Right ventricle myocardium superior (tissue), 1 donor: ENCODE measurements at places on chromosomes 2 and 18. TPM values are rescaled to one million over a fixed set of nuclear protein-coding genes. Genes with fewer than 3 reads are reported as not detected.

LYG1 gene
- total RNA-seq = not detected

TMEM17 gene
- total RNA-seq = 1.7 TPM

ACMSD gene
- not detected for total RNA-seq

LGALSL gene
- 4.2 TPM for total RNA-seq

SKOR2 gene
- not detected for total RNA-seq

ICOS gene
- total RNA-seq = not detected

R3HDM1 gene
- total RNA-seq = 12.5 TPM

LHCGR gene
- total RNA-seq = not detected

POTEJ gene
- total RNA-seq = not detected

TMEM18 gene
- total RNA-seq = 10.3 TPM

HOXD13 gene
- not detected for total RNA-seq

PRR30 gene
- not detected for total RNA-seq

MYOM1 gene
- total RNA-seq = 608 TPM

OLA1 gene
- 71.3 TPM for total RNA-seq

MCFD2 gene
- total RNA-seq = 57.1 TPM

GPR75 gene
- 0.86 TPM for total RNA-seq

PROM2 gene
- 0.54 TPM for total RNA-seq

MYO7B gene
- total RNA-seq = 0.32 TPM

UGT1A4 gene
- total RNA-seq = not detected

ACVR1C gene
- 0.54 TPM for total RNA-seq

RPL37A gene
- 1,979 TPM for total RNA-seq

SCYGR4 gene
- not detected for total RNA-seq

PIGN gene
- total RNA-seq = 14.6 TPM

EVX2 gene
- total RNA-seq = not detected

SAG gene
- total RNA-seq = not detected

B4GALT6 gene
- 7.4 TPM for total RNA-seq

COMMD1 gene
- 60.8 TPM for total RNA-seq

NEB gene
- total RNA-seq = 1.5 TPM

DLGAP1 gene
- 0.08 TPM for total RNA-seq

LRP2 gene
- not detected for total RNA-seq

TLX2 gene
- total RNA-seq = not detected

TCF23 gene
- total RNA-seq = not detected

TUBA3D gene
- total RNA-seq = 113 TPM

CDH7 gene
- not detected for total RNA-seq

LOXL3 gene
- total RNA-seq = 3.6 TPM

FBXO48 gene
- 1.1 TPM for total RNA-seq

MOGAT1 gene
- total RNA-seq = 0.65 TPM

COLEC12 gene
- total RNA-seq = 9.1 TPM

CPLX4 gene
- not detected for total RNA-seq

B3GNT7 gene
- 7.7 TPM for total RNA-seq

POTEF gene
- total RNA-seq = not detected

IER3IP1 gene
- total RNA-seq = 7.8 TPM

SPR gene
- total RNA-seq = 53.9 TPM

UBR3 gene
- 112 TPM for total RNA-seq

STAT4 gene
- total RNA-seq = 0.70 TPM

UGT1A10 gene
- not detected for total RNA-seq

WNT6 gene
- 2.6 TPM for total RNA-seq

IL1R2 gene
- total RNA-seq = 1.4 TPM

SLC11A1 gene
- total RNA-seq = 4.4 TPM

ING5 gene
- total RNA-seq = 18.0 TPM

SCN7A gene
- 27.7 TPM for total RNA-seq

HOXD11 gene
- not detected for total RNA-seq

ADI1 gene
- 141 TPM for total RNA-seq

REG3A gene
- total RNA-seq = not detected

TBR1 gene
- not detected for total RNA-seq

NTSR2 gene
- total RNA-seq = 0.19 TPM

TCF7L1 gene
- total RNA-seq = 9.3 TPM

SH3YL1 gene
- 7.4 TPM for total RNA-seq
